ENCODE measurements at places on chromosomes 4 and X. TPM values are rescaled to one million over a fixed set of nuclear protein-coding genes. Genes with fewer than 3 reads are reported as not detected.

DNA sequence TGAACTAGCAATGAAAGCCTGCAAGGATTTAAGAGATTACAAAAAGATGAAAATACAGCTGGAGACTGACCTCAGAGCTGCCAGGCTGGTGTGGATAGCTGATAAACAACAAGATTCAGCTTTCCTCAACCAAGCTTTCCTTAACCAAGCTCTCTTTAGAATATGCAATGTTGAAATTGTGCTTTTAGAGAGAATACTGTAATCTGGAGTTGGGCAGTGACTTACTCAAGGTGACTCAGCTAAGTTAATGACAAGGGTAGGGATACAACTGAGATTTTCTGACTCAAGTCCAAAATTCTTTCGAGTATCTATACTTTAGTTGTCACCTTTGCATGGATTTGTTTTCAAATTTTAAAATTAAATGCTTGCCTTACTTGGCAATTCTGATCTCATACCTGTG is 98.0 kb downstream of the AMMECR1 start:
- peaks cover 12% of the 10 kb centered on the region for H3K4me1 ChIP-seq
- H3K4me3 ChIP-seq, result no peak overlapping the region
- H3K27me3 ChIP-seq, result no peaks in the 10 kb centered on the region
- peak; percentile 3 for DNase-seq
- H3K27ac ChIP-seq, result no peak overlapping the region
- H3K36me3 ChIP-seq, result no peaks in the 10 kb centered on the region

Gene LINC00632
- total RNA-seq, result 12.7 TPM

- no peak overlapping the region for H3K27ac ChIP-seq
- H3K36me3 ChIP-seq, result no peaks in the 10 kb centered on the region
- H3K4me3 ChIP-seq, result no peak overlapping the region
- peaks cover 22% of the 10 kb centered on the region for H3K4me1 ChIP-seq
- DNase-seq, result no peak
Observed at GRCh38 chr4:1718095-1718850, 2.9 kb downstream of the TMEM129 start.

Gene GIMD1
- not detected for total RNA-seq

Gene TIMP1
- 104 TPM for total RNA-seq

Gene SHROOM3
- 14.9 TPM for total RNA-seq

Gene TBC1D9
- total RNA-seq, result 43.4 TPM

DNA sequence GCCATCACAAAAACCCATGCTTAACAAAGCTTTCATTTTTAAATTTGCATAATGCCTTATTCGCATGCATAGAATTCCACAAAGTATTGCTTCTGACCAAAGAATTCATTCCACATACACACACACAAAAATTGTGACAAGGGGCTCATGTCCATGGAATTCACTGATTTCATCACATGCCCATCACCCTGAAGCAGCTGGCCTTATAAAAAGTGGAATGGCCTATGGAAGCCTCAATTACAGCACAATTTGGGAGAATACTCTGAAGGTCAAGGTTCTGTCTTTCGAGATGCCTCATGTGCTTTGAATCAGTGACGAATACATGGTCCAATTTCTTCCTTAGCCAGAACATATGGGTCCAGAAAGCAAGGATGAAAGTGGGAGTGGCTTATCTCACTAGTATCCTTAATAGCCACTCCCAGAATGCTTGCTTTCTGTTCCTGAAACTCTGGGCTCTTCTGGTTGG is 165.7 kb downstream of the KDR start:
- no peaks in the 10 kb centered on the region for H3K36me3 ChIP-seq
- peaks cover 5% of the 10 kb centered on the region for H3K4me1 ChIP-seq
- H3K27me3 ChIP-seq, result peaks cover 5% of the 10 kb centered on the region
- DNase-seq, result no peak

DNA sequence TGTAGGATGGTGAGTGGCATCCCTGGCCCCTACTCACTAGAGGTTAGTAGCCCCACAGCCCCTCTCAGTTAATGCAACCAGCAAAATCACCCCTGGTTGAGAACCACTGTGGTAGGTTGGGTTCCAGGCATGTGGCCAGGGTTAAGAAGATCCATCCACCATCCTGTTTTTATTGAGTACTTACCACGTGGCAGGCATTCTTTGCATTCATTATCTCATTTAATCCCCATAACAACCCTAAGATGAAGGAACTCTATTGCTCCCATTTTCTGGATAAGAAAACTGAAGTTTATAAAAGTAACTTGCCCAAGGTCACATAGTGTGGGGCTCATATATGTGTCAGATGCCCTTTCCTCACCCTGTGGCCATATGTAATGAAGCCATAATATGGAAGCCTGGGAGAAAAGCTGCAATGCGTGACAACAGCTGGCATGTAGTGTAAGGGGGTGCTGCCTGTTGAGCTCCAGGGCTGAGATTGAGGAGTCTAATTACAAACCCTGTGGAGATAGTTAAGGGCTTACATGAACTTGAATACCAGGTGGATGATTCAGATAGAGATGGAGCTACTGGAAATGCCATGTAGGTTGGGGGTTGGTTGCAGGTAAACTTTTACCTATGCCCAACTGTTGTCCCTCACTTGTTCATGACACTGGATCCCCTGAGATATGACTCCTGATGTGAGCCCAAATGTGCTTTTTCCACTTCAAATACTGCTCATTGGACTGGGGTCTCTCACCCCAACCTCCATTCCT is 100.2 kb upstream of the PGRMC2 start:
- no peak overlapping the region for H3K4me3 ChIP-seq
- peaks cover 15% of the 10 kb centered on the region for H3K4me1 ChIP-seq
- H3K27ac ChIP-seq, result no peak overlapping the region
- no peaks in the 10 kb centered on the region for H3K27me3 ChIP-seq

Gene NEUROG2
- total RNA-seq, result not detected

DNA sequence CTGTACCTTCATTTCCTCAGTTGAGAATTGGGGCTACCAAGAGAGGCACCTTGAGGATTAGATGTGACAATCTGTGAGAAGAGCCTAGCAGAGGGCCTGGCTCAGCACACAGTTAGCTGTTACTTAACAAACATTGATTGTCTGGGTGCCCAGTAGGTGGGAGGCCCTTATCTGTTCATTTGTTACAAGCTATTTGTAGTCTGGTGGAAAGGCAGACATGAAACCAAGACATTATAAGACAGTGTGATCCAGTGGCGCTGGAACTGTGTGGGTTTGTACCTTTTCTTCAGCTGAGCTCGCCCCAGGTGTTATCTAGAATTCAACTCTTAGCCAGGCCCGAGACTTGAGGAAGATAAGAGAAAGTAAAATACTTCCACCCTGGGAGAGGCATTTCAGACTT is 16.9 kb downstream of the AKAP4 start:
- H3K36me3 ChIP-seq, result no peaks in the 10 kb centered on the region
- no peak overlapping the region for H3K27ac ChIP-seq
- H3K27me3 ChIP-seq, result peaks cover 1% of the 10 kb centered on the region

GRCh38 chr4:53644607-53645006 is 53.3 kb upstream of the LNX1 start:
- no peak overlapping the region for H3K27ac ChIP-seq
- H3K27me3 ChIP-seq, result no peaks in the 10 kb centered on the region
- H3K4me3 ChIP-seq, result no peak overlapping the region

Gene CFAP99
- total RNA-seq, result 0.12 TPM

DNA sequence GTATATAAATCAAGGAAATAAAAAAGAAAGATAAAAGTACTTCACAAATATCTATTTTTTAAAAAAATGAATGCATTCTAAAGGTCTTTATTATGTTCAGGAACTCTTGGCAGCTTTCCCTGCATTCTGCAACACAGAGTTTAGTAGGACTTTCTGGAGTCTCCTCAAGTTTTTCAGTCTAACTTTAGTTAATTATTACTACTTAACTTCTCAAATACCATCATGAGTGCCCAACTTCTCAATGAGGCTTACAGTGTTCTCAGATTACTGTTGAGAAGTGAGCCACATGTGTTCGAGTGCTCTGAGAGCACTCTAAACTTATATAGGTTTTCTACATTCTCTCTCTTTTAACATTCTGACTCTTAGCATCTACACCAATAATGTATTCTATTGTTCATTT is 1852.9 kb upstream of the PCDH10 start:
- H3K4me3 ChIP-seq, result no peak overlapping the region
- no peaks in the 10 kb centered on the region for H3K27me3 ChIP-seq
- no peaks in the 10 kb centered on the region for H3K36me3 ChIP-seq
- no peak for DNase-seq
- H3K27ac ChIP-seq, result no peak overlapping the region

DNA sequence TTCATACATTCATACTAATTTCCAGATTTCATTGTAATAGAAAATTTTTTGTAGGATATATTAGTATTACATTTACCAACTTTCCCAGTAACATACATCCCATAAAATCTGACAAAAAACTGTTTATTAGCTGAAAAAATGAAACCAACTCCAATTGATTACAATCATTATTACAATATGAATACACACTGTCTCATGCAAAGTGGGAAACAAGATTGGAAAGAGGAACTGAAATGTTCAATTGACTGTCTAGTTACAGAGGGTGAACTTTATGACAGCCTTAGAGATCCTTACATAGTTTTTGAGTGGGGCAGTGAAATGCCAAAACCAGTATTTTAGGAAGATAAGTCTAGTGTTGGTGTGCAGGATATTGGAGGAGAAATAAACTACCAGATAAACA is 2.3 kb upstream of the AMBN start:
- no peak overlapping the region for H3K4me3 ChIP-seq
- no peak overlapping the region for H3K27ac ChIP-seq
- H3K27me3 ChIP-seq, result peaks cover 1% of the 10 kb centered on the region
- no peaks in the 10 kb centered on the region for H3K36me3 ChIP-seq
- no peaks in the 10 kb centered on the region for H3K4me1 ChIP-seq
- no peak for DNase-seq

DNA sequence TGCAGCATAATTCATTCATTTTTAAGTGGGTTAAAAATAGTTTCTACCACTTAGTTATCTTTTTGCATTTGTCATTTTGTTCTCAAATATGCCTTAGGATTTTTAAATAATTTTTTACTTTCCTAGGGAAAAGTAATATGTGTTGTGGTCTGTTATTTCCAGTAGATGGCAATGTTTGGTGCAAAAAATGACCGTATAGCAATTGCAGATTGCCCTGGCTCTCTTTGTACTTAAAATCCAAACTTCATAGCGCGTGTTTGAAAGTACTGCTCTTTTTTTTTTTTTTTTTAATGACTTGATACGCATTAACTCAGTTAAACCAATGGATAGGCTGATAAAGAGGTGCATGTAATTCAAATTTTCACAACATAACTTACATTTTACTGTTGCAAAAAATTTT is 74.4 kb upstream of the RBMX start:
- H3K36me3 ChIP-seq, result no peaks in the 10 kb centered on the region
- peak; percentile 30 for DNase-seq
- no peaks in the 10 kb centered on the region for H3K27me3 ChIP-seq
- no peak overlapping the region for H3K27ac ChIP-seq
- no peak overlapping the region for H3K4me3 ChIP-seq

All from endothelial cell of umbilical vein (primary cell).